ENCODE measurements at places on chromosomes 2 and 18. TPM values are rescaled to one million over a fixed set of nuclear protein-coding genes. Genes with fewer than 3 reads are reported as not detected.

MYO3B gene
- total RNA-seq: not detected

SPHKAP gene
- not detected for total RNA-seq

MRPS9 gene
- 13.8 TPM for total RNA-seq

ACKR3 gene
- 74.1 TPM for total RNA-seq

OXER1 gene
- total RNA-seq: 0.84 TPM

RBMS1 gene
- total RNA-seq: 144 TPM

BOK gene
- total RNA-seq: 115 TPM

MEIS1 gene
- 31.7 TPM for total RNA-seq

DCDC2C gene
- not detected for total RNA-seq

KCNK3 gene
- total RNA-seq: 1.9 TPM

CNTNAP5 gene
- not detected for total RNA-seq

TMEM247 gene
- total RNA-seq: not detected

CAPN14 gene
- total RNA-seq: 0.10 TPM

BOLA3 gene
- 42.2 TPM for total RNA-seq

TLX2 gene
- total RNA-seq: not detected

CCL20 gene
- 2.1 TPM for total RNA-seq

C1D gene
- 17.5 TPM for total RNA-seq

ANKRD53 gene
- 17.6 TPM for total RNA-seq

AQP12A gene
- not detected for total RNA-seq

DPP10 gene
- not detected for total RNA-seq

CNGA3 gene
- total RNA-seq: 1.1 TPM

FAM110C gene
- total RNA-seq: 1.4 TPM

Data from mesenteric fat pad (tissue), 1 donor.